ENCODE measurements at places on chromosomes 11 and 22.
A peak's percentile ranks its signal among the peaks of the same experiment; 100 is the strongest.

GRCh38 chr22:22820626-22821025 is 67.0 kb upstream of the IGLL5 start:
- no peak for DNase-seq

GRCh38 chr11:70445605-70446004 is 47.3 kb downstream of the CTTN start:
- no peak for DNase-seq

- no peak for DNase-seq
These were observed 32.7 kb upstream of the CCDC34 start for GRCh38 chr11:27395556-27396258.

DNA sequence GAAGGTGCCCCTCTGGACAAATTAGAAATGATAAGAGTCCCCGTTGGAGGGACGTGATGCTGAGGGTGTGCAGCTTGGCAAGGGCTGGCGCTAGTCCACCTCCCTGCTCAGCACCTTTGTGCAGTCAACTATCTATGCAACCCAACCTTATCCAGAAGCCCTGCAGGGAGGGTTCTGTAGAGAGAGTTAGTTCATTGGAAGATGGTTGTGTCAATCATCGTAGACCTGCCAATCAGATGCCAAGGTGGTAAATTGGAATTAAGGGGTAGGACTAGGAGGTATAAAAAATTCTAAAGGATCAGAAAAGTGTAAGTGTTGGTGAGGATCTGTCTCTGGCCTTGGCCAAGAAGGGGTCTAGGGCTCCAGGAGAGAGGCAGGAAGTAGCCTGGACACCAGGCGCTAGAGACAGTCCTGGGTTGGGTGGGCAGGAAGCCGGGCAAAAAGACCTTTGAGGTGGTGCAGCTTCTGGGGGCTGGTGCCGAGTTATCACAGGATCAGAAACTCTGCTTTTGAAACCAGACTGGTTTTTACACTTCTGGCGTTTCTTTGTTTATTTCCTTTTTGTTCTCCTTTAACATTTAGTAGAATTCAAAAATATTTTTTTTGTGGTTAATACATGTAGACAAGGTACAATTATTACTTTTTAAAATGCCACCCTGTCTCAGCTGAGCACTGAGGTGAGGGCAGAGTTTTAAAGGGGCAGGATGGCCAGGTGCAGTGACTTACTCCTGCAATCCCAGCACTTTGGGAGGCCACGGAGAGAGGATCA is 1.6 kb downstream of the C1QTNF6 start:
- DNase-seq = no peak

- no peak for DNase-seq
These were observed 225.2 kb downstream of the BRD1 start for GRCh38 chr22:49602481-49602880.

DNA sequence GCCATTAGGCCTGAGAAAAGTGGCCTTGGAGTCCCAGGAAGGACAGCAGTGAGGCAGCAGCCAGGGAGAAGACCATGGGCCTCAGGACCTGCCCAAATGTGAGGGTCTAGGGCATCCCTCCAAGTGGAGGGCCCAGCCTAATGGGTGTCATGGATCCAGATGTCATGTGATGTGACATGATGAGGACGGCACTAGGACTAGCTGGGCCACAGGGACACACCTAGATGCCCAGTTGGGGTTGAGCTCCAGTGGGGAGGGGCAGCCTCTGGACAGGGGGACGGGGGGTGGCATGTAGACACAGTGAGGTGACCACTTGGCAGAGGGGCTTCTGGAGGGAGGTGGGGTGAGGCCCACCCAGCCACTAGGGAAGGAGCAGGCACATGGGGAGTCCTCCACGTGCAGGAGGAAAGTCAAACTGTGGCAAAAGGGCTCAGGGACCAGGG is 5.4 kb downstream of the SCARF2 start:
- DNase-seq = no peak

DNA sequence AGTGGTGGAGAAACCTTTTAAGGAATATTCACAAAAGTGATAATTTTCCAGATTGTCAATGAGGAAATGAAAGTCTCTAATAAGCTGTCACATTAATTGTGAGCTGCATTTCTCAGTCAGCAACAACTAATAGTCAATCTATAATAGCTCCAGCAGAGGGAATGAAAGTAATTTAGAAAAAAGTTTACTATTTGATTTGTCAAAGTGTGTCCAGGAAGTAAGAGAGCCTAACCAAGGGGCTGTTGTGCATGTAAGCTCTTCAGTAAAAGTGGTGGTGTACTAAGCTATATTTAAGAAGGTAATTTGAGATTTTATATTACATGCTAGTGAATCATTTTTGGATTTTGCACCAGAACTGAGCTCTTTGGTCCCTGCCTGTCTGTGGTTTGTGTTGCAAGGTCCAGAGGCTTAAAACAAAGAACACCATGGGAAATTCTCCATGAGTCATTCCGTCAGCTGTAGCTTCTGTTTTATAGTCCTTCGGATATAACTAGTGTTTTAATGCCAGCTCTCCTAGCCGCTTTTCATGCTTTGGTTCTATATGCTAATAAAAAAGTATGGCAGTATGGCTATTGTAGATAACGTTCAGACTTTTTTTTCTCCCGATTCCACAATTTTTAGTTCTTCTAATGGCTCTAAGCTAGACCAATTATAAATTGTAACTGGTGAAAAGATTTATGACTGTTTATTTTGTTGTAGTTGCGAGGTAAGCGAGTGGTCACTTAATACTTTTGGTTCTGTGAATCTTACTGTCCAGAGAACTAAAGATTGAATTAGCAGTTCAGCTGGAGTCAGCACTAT is 64.6 kb downstream of the ARHGEF12 start:
- no peak for DNase-seq

- no peak for DNase-seq
These were observed 119.8 kb downstream of the ST3GAL4 start for GRCh38 chr11:126475014-126475991.

GRCh38 chr11:77089004-77089545 is 13.6 kb upstream of the OMP start:
- DNase-seq = no peak

- DNase-seq = no peak
These were observed 107.6 kb downstream of the GALNT18 start for GRCh38 chr11:11514246-11514645.

GRCh38 chr11:68878022-68878421 is 25.6 kb downstream of the MRPL21 start:
- DNase-seq = no peak

DNA sequence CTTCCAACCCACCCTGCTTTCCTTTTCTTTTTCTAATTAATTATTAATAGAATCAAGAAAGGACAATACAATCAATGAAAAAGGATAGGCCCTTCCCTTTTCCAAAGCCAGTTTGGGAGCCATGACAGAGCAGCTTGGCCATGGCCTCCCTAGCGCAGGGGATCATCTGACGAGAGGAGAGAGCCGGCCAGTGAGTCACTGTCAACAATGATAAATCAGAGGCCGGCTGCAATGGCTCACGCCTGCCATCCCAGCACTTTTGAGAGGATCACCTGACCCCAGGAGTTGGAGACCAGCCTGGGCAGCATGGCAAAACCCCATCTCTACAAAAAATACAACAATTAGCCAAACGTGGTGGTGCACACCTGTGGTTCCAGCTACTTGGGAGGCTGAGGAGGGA is 27.5 kb upstream of the KRTAP5-7 start:
- DNase-seq = no peak

- peak; percentile 31 for DNase-seq
These were observed 30.8 kb upstream of the LRRC10B start for GRCh38 chr11:61477727-61478148.

- DNase-seq = no peak
These were observed 131.3 kb downstream of the LARGE1 start for GRCh38 chr22:33788927-33789326.

GRCh38 chr11:2691355-2691761 is 8.4 kb downstream of the KCNQ1OT1 start:
- no peak for DNase-seq

DNA sequence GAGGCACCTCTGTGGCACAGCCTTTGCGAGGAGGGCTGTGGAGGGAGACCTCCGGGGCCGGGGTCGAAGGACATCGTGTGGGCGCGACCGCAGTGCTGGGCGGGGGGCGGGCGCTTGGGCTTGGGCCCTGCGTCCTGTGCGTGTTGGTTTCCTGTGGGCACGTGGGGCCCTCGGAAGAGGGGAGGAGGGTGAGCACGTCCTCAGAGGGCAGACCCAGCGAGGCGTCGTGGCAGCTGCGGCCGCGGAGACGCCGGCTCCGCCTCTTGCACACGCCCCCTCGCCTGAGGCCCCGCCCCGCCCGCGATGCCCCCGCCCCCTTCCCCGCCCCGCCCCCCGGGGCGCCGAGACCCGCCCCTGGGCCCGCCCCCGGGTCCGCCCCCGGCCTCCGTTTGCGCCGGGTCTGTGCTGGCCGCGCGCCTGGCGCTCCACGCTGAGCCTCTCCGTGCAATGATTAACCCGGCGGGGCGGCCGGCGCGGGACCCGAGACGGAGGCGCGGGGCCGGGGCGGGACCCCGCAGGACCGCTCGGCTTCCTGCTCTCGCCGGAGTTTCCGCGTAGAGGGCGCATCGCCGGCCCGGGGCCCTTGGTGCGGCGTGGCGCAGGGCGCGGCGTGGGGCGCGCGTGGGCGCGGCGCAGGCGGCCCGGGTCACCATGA is at the start of gene PRR5:
TSS of gene PRR5 (plus strand) at position 381 of the 655 bp plus-strand sequence. CDS start at position 652, 271 bp downstream.
- DNase-seq = peak; percentile 70

DNA sequence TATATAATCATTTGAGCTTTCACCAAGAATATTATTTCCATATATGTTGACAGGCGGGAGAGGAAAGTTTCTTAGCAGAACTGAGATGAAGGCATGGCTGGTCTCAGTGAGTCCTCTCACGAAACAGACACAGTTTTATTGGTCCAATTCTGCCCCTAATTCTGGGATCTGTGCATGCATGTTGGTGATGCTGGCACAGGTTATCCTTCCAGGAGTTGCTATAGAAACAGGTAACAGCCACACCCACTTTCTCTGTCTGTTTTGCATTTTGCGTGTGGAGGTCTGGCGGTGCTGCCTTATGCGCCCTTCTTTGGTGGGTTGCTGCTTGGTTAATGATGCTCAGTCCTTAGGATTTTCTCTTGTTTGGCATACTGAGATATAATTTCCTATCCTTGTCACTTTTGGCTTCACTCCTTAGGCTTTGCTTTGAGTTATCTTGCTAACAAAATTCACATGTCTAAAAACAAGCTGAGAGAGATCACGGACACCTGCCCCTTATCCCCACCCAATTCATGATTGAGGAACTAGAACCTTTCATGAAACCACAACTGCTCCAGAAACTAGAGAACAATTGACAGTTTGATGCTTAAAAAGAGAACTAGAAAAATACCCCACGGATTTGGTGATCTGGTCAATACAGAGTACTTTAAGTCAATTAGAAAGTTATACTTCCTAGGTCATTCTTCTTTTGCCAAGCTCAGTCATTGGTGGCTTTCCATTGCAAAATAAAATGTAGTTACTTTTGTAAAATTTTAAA is 189.3 kb downstream of the FAT3 start:
- DNase-seq = no peak

DNA sequence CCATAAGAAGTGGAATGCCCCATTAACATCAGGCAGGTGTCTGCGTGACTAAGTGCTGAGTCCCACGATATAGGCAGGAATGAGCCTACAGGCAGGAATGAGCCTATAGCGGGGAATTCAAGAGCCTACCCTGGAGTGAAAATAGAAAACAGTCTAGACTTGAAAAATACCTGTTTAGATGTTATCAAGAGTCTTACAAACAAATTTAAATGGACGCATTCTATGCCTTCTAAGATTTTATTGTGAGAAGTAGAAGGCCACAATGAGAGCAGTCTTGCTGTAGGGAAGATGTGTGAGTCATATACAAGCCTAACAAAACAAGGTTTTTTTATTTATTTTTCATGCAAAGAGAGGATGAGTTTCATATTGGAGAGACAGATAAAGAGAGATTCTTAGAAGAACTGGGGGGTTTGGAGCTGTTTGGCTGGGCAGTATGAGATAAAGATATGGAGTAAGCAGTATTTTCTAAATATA is 200.8 kb upstream of the ZC3H12C start:
- no peak for DNase-seq

DNA sequence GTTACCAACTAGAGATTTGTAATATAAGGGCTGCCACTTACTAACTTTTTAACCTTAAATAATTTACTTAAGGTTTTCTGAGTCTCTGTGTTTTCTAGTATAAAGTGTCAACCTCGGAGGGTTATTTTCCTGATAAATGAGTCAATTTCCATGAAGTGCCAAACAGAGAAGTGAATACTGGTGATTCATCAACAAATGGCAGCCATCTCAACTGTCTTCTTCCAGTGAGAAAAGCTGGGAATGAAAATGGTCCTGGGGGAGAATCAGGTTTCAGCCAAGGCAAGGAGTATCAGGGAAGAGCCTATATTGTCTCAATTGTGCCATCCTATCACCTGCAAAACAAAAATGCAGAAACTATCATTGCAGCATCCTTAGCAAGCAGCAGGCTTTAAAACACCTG is 129.1 kb downstream of the LUZP2 start:
- no peak for DNase-seq

- DNase-seq = no peak
These were observed 1356.2 kb downstream of the TBC1D22A start for GRCh38 chr22:48118654-48119053.

GRCh38 chr11:106723071-106723470 is 295.2 kb downstream of the GUCY1A2 start:
- DNase-seq = no peak

- no peak for DNase-seq
These were observed 729 bp upstream of the CHKB start for GRCh38 chr22:50583294-50583861.

DNA sequence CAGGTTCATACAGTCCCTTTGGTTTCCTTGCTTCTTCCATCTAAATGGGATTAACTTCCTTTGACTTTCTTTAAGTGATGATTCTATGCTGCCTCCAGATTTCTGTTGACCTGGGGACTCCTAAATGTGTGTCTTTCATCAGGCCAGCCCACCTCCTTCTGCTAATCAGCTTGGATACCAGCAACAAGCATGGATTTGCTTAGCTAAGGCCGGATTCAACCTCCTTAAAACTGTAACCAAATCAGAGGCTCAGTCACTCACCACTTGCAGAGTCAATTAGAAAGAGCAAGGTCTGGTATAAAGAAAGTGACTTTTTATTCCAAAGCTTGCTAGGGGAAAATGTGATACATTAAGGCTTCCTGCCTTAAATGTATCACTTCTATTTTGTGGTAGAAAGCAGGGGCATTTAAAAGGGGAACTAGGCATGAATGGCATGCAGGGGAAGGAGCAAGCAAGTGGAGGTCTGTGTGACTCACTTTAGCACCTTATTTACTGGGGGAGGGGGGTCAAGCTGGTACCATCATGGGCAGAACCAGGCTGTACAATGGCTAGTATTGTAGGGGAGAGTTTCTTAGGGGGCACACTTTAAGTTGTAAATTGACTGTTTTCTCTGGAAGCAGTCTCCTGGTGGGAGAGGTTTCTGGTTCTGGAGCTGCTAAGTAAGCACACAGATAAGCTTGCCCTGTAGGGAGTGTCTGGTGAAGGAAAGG is 239.0 kb upstream of the PDGFD start:
- DNase-seq = no peak

DNA sequence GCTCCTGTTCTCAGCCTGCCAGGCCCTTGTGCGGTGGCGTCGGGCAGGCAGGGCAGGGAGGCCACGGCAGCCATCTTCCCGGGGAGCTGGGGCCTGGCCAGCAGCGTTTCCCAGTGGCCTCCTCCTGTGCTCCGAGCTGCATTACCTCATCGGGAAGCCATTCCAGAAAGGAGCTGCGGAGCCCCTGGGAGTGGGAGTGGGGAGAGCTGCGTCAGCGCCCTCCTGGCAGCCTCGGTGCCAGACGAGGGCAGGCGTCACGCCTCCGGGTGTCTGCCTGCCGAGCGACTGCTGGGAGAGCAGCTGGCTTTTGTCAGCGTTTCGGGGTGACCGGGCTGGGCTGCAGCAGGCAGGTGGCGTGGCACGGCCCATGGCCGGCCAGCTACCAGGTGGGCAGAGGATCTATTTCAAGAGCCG is 30.9 kb upstream of the WNT7B start:
- no peak for DNase-seq
